ENCODE measurements at places on chromosomes 2 and 18.
A peak's percentile ranks its signal among the peaks of the same experiment; 100 is the strongest.

- peak; percentile 63 for DNase-seq
Measured at GRCh38 chr2:176092270-176093144, at the start of gene HOXD13. HOXD13 (plus strand) TSS chr2:176092721; CDS start chr2:176092891, 170 bp downstream.

DNA sequence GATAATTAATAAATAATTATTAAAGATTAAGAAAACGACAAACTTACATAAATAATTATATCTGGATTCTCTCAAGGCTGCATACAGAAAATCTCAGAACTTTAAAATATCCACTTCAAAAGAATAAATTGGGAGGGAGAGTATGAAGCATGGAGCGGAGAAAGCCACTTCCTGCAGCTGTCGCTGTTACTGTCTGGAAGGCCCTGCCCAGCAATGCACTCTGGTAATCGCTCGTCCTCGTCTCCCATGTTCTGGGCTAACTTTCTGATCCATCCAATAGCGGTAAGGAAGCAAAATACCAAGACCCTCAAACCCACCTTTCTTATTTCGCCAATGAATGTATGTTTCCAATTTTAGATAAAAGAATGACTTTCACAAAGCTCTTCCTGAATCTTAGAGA lies 26.7 kb downstream of the CYRIA start:
- no peak for DNase-seq

DNA sequence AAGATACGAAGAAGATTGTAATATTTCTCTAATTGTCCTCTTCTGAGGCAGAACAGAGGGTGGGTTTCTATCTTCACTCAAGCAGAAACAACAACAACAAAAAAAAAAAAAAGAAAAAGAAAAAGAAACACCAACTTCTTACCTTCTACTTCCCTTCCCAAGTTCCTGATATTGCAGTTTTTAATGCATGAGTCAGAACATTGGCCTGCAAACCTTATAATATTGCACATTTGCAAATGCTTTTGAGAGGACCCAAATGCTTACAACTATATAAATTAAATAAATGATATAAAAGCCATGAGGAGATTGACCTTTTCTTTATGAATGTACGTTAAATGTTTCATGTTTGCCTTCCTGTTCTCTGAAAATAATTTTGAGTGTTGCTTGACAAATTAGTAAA lies 37.3 kb downstream of the PAX3 start:
- no peak for DNase-seq

- DNase-seq, result no peak
Measured at GRCh38 chr2:200423541-200423940, 86.3 kb downstream of the KCTD18 start.

GRCh38 chr2:182186132-182186735 lies 200.6 kb downstream of the PPP1R1C start:
- peak; percentile 61 for DNase-seq
